ENCODE measurements at places on chromosomes 3 and 15.

DNA sequence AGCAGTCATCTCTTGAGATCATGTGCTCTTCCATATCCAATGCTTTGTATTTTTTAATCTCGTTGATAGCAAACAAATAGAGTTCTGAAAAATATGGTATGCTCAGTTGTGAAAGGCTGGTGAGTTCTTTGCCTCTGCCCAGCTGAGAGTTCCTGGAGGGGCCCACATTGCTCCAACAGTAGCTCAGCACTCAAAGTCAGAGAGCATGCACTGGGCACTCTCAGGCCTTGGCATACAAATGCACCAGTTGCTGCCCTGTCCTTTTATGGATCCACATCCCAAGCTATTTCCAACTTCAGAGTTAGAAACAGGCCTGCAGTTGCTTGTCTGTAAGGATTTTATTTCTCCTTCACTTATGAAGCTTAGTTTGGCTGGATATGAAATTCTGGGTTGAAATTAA, 181.7 kb upstream of the CHRNA7 start:
- no peak for DNase-seq

GRCh38 chr15:94000606-94001005, 230.8 kb upstream of the MCTP2 start:
- no peak for DNase-seq

GRCh38 chr3:161551697-161552096, 55.1 kb downstream of the OTOL1 start:
- no peak for DNase-seq

DNA sequence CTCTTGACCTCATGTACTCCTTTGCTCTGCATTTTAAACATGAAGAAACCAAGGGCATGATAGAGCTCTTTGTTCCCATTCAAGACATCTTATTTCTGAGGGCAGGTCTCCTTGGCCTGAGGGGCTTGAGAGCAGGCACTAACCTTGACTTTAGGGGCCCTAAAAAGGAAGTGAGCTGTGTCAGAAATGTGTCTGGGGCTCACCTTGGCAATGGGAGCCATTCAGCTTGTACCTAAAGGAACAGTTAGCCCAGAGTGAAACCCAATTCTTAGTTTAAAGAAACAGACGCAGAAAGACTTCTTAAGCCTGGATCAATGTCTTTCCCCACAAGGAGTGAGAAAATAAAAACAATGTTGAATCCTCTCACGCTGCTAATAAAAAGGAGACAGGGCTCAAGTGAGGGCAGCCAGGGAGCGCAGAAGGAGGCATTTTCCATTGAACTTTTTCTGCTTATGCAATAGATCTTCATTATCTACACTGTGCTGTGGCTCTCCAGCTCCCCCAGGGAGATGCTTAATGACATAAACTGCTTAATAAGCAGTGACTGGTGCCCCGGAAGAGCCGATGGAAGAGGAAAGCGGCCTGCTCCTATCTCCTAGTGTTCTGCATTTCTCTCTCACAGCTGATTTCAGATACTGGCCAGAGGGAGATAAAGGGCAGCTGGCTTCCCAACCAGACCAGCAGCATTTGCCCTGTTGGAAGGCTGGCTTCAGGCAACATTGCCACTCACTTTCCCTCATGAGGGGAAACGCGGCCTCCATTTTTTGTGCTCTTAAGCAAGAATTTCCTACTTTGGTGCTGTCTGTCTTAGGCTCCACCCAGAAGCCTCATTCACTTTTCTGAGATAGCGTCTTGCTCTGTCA, 152.0 kb downstream of the OPA1 start:
- no peak for DNase-seq

- no peak for DNase-seq
Observed at GRCh38 chr15:60633426-60633968, 154.6 kb upstream of the ICE2 start.

DNA sequence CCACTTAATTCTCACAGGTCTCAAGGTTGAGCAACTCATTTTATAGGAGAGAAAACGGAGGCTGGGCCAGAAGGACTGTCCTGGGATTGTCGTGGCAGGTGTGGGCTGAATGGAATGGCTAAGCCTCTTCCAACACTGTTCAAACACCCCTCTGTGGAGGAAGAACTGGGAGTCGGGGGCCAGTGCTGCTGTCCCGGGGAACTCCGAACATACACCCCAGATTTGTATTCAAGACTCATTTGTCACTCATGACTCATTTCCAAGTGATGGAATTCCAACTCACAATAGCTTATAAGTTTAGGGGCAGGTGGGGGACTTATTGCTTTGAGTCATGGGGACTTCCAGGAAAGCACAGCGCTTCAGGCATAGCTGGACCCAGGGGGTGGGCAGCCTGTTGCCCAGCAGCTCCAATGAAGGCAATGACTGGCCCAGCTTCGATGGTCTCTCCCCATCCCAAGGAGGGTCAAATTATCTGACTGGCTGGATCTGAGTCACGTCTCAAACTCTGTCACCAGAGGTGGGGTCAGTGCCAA, 72.5 kb downstream of the TM2D3 start:
- no peak for DNase-seq

- DNase-seq, result no peak
Observed at GRCh38 chr3:165641569-165642310, 195.5 kb downstream of the BCHE start.

GRCh38 chr15:78709263-78709882, 68.4 kb upstream of the CHRNB4 start:
- peak; percentile 83 for DNase-seq

GRCh38 chr15:90513448-90513847, 16.3 kb upstream of the CRTC3 start:
- DNase-seq, result no peak

- no peak for DNase-seq
Observed at GRCh38 chr3:155069729-155070128, 10.4 kb upstream of the MME start.

- DNase-seq, result no peak
Observed at GRCh38 chr3:126850370-126851085, 132.4 kb upstream of the PLXNA1 start.
